ENCODE measurements at places on chromosomes 2 and 18.

GRCh38 chr18:3107740-3108151 lies 94.8 kb upstream of the LPIN2 start:
- DNase-seq, result no peak

DNA sequence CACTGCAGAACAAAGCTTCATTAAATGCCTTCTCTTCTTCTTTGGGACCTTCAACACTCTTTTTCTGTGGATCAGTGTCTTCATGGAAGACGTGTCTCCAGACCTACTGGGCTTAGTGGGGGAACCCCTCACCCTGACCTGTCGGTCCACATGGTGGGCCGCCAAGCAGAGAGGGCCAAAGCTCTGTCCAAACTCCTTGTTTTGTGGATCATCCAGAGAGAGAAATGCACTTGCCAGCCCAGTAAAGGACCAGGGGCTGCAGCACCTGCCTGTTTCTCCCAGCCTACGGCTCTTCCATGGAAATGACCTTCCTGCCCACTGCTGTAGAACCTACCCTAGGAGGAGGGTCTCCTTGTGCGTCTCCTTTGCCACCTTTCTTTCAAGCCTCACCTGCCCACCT lies 25.9 kb downstream of the DYSF start:
- DNase-seq, result no peak

GRCh38 chr18:35141567-35142274 lies 99.1 kb upstream of the ZNF397 start:
- no peak for DNase-seq

DNA sequence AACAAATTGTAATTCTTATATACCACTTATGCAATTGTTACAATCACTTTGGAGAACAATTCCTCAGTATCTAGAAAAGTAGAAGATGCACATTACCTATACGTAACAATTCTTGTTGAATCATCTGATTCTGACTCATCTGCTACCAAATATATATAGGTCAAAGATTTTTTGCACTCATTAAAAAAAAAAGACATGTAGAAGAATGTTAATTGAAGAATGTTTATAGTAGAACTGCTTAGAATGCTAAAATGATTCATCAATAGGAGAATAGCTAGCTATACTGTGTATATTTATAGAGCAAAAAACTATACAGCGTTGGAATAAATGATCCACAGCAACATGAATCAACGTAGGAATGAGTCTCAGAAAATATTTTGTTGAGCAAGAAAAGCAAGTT lies 29.5 kb upstream of the STAT1 start:
- DNase-seq, result no peak

- peak; percentile 91 for DNase-seq
These were observed 17.8 kb upstream of the CD8A start for GRCh38 chr2:86808315-86809161.

- no peak for DNase-seq
These were observed 24.6 kb downstream of the THAP4 start for GRCh38 chr2:241612156-241613016.

DNA sequence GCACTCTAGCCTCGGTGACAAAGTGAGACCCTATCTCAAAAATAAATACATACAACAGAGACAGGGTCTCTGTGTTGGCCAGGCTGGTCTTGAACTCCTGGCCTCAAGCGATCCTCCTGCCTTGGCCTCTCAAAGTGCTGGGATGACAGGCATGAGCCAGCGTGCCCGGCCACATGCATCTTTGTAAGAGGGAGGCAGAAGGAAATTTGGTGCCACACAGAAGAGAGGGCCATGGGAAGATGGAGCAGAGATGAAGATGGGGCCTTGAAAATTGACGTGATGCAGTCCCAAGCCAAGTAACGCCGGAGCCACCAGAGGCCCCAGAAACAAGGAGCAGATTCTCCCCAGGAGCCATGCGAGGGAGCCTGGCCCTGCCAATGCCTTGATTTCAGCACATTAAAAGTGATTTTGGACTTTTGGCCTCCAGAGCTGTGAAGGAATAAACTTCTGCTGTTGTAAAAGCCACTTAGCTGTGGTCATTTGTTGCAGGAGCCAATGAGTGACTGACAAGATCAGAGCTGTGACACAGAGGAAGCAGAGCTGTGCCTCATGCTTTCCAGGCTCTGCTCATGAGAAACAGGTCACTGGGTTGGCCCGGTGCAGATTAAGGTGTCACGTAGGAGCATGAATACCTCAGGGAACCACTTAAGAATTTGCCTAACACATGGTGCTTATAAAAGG lies 2.7 kb upstream of the SLC66A2 start:
- DNase-seq, result no peak

Data from stimulated activated CD4-positive, alpha-beta T cell treated with anti-CD3 and anti-CD28 coated beads, TNF-alpha, amount 100 ng/mL, for 1 hour (primary cell).